ENCODE measurements at places on chromosomes 4 and X.

DNA sequence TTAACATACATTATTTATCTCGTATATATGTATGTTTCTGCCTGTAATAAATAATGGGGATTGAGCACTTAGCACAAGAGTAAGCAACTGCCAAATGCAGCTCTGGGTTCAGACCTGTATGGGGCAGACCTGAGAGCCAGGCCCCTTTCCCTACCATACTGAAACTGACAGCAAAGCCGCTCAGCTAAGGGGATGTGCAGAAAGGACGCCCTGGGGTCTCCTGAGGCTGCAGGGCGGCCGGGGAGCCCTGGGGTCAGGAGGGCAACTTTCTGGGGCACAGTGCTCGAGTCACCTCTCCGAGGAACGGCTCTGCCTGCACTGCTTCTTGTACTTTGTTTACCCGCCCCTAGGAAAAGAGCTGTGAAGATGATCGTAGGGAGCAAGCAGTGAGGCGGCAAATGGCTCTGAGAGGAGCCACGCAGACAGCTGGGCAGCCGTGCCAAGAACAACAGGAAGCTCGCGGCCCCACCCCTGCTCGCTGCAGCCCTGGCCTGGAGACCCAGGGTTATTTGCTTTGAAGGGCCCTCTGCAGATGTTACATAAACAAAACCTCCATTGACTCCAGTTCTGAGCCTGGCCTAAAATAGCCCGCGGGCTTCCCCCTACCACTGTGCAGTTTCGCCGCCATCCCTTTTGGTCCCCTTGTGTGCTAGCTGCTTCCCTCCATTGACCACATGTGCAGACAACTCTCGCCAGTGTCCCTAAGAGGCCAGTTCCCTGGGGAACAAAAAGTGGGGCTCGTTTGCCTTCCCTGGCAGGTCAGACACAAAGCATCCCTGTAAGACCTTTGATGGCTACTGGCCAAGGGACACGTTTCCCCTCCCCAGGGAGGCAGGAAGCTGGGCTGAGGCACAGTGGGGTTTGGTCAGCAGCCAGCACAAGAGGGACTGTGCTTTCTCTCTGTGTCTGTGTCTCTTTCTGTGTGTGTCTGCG lies 111.3 kb upstream of the LNX1 start:
- peak; percentile 16 for DNase-seq
- peak overlapping the region; percentile 85 for H3K4me3 ChIP-seq
- no peaks in the 10 kb centered on the region for H3K27me3 ChIP-seq

GRCh38 chr4:51894059-51894645 lies 51.2 kb downstream of the DCUN1D4 start:
- H3K4me1 ChIP-seq = peaks cover 7% of the 10 kb centered on the region
- no peaks in the 10 kb centered on the region for H3K27me3 ChIP-seq
- H3K27ac ChIP-seq = no peak overlapping the region
- H3K4me3 ChIP-seq = no peak overlapping the region
- H3K36me3 ChIP-seq = peaks cover 25% of the 10 kb centered on the region

DNA sequence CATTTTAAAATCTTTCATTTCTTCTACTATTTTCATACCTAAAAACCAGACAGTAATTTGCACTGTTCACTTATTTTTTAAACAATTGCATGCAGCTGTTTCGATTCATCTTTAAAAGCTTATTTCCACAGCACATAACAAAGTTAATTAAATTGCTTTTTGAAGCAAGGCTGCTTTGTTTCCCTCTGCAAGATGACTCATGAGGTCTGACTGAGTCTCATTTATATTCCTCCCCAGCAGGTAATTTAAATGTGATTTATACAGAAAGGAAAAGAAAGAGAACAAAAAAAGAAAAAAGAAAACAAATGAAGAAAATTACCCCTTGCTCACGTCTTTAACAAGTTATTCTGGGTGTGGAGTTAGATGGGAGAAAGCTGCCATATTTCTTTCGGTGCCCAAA lies 22.8 kb downstream of the VMA21 start:
- no peak for DNase-seq
- peaks cover 23% of the 10 kb centered on the region for H3K36me3 ChIP-seq
- no peak overlapping the region for H3K4me3 ChIP-seq
- no peaks in the 10 kb centered on the region for H3K27me3 ChIP-seq
- no peaks in the 10 kb centered on the region for H3K4me1 ChIP-seq

GRCh38 chr4:147518086-147518485 lies 37.2 kb downstream of the EDNRA start:
- H3K4me3 ChIP-seq = no peak overlapping the region
- no peaks in the 10 kb centered on the region for H3K4me1 ChIP-seq
- no peak overlapping the region for H3K27ac ChIP-seq

DNA sequence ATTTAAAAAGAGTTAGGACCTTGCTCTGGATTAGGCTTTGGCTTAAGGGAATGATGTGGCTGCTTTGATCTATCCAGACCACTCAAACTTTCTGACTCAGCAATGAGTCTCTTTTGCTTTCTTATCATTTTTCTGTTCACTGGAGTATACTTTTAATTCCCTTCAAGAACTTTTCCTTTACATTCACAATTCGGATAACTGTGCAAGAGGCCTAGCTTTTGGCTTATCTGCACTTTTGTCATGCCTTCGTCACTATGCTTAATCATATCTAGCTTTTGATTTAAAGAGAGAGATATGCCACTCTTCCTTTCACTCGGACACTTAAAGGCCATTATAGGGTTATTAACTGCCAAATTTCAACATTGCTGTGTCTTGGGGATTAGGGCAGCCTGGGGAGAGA lies 147.9 kb downstream of the DCHS2 start:
- no peak overlapping the region for H3K4me3 ChIP-seq
- H3K27me3 ChIP-seq = peaks cover 7% of the 10 kb centered on the region
- DNase-seq = no peak
- no peaks in the 10 kb centered on the region for H3K4me1 ChIP-seq

GRCh38 chr4:153176938-153177337 lies 27.3 kb upstream of the TRIM2 start:
- H3K4me3 ChIP-seq = no peak overlapping the region
- peaks cover 7% of the 10 kb centered on the region for H3K27me3 ChIP-seq
- no peak for DNase-seq
- H3K4me1 ChIP-seq = no peaks in the 10 kb centered on the region
- H3K27ac ChIP-seq = no peak overlapping the region

DNA sequence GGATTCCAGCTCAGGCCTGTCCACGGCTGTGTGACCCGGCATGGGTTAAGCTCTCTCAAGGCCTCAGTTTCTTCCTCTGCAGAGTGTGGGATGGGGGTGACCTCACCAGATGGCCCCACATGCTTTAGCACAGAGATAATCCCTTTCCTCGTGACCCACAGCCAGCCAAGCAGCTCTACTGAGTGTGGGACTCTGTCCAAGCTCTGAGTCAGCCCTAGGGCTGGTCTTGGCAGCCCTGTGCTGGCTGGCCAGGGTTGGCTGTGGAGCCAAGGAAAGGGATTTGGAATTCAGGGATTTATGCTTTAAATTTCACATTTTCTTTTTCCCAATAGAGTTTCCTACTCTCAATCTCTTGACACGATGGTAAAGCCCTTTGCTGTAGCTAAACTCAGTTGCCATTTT lies 19.7 kb upstream of the SPON2 start:
- H3K4me1 ChIP-seq = peaks cover 3% of the 10 kb centered on the region
- no peaks in the 10 kb centered on the region for H3K27me3 ChIP-seq
- no peak for DNase-seq
- peaks cover 3% of the 10 kb centered on the region for H3K36me3 ChIP-seq
- H3K27ac ChIP-seq = no peak overlapping the region

- peaks cover 58% of the 10 kb centered on the region for H3K27me3 ChIP-seq
- H3K27ac ChIP-seq = peak overlapping the region; percentile 63
- H3K36me3 ChIP-seq = no peaks in the 10 kb centered on the region
- H3K4me3 ChIP-seq = peak overlapping the region; percentile 87
- H3K4me1 ChIP-seq = peaks cover 20% of the 10 kb centered on the region
Measured at GRCh38 chr4:47836641-47837093, 1.2 kb downstream of the CORIN start.

- no peak overlapping the region for H3K27ac ChIP-seq
- H3K4me1 ChIP-seq = peaks cover 29% of the 10 kb centered on the region
- H3K4me3 ChIP-seq = no peak overlapping the region
- no peaks in the 10 kb centered on the region for H3K27me3 ChIP-seq
Measured at GRCh38 chrX:136765821-136766356, 14.8 kb downstream of the ARHGEF6 start.

- H3K36me3 ChIP-seq = no peaks in the 10 kb centered on the region
- H3K4me1 ChIP-seq = no peaks in the 10 kb centered on the region
- H3K27me3 ChIP-seq = peaks cover 6% of the 10 kb centered on the region
- no peak overlapping the region for H3K4me3 ChIP-seq
- H3K27ac ChIP-seq = no peak overlapping the region
Measured at GRCh38 chr4:86493460-86493859, 100.7 kb upstream of the PTPN13 start.
